ENCODE measurements at places on chromosomes 7 and 10.

DNA sequence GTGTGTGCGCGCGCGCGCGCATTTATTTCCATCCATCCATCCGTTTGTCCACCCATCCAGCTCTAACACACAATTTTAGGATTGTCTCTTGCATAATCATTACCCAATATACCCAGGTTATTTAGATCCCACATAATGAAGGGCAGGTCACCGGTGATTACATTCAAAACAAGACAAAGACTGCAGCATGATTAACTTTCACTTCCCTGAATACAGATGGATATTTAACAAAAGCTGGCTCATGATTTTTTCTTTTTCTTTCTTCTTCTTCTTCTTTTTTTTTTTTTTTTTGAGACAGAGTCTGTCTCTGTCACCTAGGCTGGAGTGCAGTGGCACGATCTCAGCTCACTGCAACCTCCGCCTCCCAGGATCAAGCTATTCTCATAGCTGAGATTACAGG, 86.2 kb downstream of the SH3PXD2A start:
- DNase-seq = no peak

DNA sequence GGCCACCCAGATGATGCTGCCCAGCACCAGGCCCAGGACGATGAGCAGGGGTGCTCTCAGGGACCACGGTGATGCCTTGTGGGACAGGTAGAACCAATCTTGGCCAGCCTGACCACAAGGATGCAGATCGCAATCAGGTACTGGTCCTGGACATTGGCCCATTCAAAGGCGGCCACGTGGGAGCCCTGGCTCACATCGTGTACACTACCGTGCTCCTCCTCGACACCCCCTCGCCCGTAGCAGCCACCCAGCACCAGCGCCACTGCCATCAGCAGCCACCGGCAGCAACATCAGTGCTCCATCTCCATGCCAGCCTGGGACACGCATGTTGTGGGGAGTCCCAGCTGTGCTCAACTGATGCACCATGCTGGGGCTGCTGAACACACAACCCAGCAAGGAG, 39.0 kb downstream of the AGAP6 start:
- DNase-seq = no peak

GRCh38 chr10:110818311-110819256, 53.1 kb upstream of the PDCD4 start:
- no peak for DNase-seq

DNA sequence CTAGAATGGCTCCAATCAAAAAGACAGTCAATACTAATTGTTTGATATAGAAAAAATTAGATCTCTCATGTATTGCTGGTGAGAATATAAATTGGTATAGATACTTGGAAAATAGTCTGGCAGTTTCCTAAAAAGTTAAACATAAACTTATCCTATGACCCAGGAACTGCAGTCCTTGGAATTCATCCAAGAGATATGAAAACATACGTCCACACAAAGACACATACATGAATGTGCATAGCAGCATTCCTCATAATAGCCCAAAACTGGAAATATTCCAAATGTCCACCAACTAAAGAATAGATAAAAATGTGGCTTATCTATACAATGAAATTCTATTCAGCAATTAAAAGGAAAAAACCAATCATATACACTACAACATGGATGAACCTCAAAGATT, 128.4 kb downstream of the ZFAND4 start:
- DNase-seq = no peak

- DNase-seq = no peak
Observed at GRCh38 chr7:89988074-89988473, 166.2 kb upstream of the STEAP1 start.

- DNase-seq = no peak
Observed at GRCh38 chr7:1219498-1219897, 13.2 kb upstream of the UNCX start.

GRCh38 chr7:127892488-127893314, 138.5 kb downstream of the LRRC4 start:
- DNase-seq = no peak

DNA sequence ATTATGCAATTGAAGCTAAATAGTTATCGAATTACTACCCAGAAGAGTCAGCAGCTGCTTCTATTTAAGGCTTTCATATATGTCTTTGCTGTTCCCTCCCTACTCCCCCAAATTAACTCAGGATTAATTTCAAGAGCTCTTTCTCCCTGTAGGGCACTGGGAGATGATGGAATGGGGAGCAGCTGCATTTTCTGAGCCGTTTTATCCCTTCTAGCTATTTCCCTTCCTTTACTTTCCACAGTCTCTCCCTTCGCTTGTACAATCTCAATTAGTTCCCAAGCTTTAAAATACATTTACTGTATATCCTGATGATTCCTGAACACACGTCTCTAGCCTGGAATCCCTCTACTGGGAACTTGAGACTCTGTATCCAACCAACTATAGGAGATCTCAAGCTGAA, 19.8 kb upstream of the TSPAN12 start:
- DNase-seq = no peak

DNA sequence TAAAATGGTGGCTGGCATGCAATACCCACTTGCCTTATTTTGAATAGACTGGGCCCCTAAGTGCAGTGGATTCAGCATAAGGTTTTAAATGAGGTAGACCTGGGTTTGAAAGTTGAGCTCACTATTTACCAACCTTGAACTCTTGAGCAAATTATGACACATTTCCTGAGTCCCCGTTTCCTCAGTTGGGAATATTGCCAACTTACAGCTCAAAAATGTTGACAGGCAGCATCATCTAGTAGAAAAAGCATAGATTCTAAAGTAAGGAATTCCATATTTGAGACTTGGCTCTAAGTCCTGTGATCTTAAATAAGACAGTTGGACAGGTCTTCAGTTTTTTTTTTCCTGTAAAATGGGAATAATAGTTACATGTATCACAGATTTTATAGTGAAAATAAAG, 305.5 kb downstream of the ACTR3B start:
- no peak for DNase-seq
